CD4-positive, alpha-beta T cell treated with Interleukin-10 for 1 hour (primary cell): ENCODE measurements at places on chromosomes 3 and 15.

- no peak for DNase-seq
Measured at GRCh38 chr3:13770170-13771169, 109.4 kb downstream of the WNT7A start.

DNA sequence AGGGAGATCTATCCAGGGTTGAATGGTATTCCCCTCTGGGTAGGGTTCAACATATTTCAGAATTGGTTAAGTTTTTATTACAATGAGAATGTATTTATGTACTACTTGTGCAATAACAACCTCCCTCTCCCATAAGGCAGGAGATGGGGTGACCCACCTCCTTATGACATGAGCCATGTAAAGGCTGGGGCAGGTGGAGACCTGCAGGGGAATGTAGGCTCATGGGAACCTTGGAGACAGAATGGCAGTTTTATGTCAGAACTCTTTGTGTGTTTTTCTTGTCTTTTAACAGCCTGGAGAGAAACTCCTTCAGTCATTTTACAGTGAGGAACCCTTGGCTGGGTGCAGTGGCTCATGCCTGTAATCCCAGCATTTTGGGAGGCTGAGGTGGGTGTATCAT lies 24.6 kb upstream of the INSYN1 start:
- no peak for DNase-seq

GRCh38 chr3:169147238-169148008 lies 516.1 kb downstream of the MECOM start:
- no peak for DNase-seq

- DNase-seq = no peak
Measured at GRCh38 chr15:89828281-89829145, 13.9 kb upstream of the ANPEP start.

- no peak for DNase-seq
Measured at GRCh38 chr3:131803113-131803512, 231.7 kb downstream of the CPNE4 start.

DNA sequence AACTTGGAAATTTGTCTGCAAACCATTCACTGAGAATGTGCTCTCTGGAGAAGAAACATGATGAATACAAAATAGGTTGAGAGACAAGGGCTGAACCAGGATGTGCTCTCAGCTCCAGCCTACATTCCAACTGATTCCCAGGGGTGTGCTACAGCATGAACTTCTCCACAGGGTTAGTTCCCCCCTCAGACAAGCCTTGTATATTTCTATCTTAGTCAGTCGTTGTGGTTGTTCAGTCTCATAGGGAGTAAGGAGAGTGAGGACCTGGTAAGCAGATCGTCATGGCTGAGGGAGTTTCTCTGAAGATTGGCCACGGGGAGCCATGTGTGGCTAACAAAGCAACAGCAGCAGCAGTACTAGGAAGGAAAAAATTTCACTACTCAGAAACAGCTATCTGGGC lies 919.7 kb upstream of the CADM2 start:
- no peak for DNase-seq

DNA sequence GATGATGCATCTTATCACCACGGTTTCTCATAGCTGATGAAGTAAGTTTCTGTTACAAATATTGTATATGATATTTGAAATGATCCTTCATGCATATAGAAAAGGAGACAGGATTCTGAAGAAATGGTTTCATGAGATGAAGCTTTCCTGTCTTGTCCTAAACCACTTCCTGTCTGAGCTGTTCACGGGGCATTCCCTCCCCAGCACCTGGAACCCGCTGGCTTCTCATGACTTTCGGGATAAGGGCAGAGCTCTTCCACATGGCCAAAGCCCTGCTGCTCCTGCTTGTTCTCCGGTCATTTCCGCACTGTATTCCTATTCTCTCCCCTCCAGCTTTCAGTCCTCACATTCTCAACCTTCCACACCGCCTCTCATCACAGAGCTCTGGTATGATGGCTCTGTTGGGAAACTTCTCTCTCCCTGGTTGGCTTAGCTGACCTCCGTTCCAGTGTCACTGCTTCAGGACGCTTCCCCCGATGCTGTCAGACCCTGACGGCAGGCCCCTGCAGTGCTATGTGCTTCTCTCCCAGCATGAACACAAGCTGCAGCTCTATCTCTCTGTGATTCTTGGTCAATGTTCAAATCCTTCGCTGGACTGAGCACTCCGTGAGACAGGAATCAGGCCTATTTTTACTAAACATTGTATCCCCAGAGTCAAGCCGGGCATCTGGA lies 86.9 kb upstream of the HERC1 start:
- DNase-seq = no peak

GRCh38 chr15:77650265-77650664 lies 17.6 kb upstream of the LINGO1 start:
- no peak for DNase-seq

DNA sequence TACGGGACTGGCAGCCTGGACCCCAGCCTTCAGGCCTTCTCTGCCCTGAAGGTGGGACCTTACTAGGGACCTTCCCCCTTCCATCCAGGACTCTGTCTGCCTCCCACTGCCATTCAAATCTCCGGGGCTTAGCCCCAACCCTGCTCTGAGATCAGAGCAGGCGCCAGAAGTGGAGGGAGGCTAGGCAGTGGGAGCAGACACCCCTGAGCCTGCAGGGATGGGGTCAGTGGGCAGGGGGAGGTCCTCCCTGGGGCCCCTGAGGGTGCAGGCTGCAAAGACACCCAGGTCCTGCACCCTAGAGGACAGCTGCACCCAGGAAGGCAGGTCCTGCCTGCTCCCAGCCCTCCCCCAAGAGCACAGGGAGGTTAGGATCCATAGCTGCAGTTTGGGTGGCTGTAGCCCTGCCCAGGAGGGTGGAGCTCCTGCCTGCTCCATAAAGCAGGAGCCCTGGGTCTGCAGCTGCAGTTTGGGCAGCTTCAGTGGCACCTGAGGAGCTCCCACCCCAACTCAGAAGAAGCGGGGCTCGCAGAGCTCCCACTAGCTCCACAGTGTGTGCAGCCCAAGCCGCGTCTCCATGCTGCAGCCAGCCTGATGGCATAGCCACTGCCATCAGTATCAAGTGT lies 8.1 kb upstream of the POC1A start:
- no peak for DNase-seq

DNA sequence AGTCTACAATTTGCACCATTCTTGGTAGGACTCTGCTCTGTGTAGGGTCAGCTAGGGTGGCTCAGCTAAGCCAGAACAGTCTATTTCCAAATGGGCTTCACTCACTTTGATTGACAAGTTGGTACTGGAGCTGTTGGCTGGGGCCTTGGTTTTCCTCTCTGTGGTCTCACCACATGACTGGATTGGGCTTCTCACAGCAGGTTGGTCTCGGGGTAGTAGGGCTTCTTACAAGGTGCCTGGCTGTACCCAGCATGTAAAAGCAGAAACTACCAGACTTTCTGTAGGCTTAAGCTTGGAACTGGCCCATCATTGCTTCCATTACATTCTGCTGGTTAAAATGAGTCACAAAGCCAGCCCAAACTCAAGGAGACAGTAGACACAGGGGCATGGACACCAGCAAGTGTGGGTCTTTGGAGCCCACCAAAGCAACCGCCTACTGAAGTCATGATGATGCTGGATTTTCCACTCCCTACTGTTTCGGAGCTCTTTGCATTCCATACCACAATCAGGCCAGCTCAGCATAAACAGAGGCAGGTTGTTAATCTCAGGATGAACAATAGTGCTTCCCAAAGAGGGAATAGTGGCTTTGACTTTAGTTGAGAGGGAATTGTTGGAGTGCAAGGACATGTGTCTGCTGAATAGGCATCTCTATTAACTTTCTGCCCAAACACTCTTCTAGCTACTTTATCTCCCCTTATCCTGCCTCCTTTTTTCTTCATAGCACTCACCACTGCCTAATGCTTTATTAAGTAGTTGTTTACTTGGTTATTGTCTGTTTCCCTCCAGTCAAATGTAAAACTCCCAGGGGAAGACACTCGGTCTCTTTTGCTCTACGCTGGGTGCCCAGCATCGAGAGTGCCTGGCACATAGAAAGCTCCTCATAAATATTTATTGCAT lies 78.0 kb upstream of the RARB start:
- DNase-seq = no peak

DNA sequence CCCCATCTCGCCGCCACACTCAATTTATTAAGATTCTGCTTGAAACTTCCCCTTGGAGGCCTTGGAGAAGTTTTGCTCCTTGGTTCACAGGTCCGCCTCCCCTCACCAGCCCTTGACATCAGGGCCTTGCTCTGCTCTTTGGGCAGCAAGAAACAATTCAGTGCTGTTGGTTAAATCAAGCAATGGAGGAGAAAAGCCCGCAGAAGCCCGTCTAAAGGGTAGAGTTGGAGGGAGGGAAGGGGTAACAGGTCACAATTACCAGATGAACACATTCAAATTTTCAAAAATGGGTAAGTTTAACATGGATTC lies 429 bp downstream of the PARP9 start:
- peak; percentile 26 for DNase-seq

DNA sequence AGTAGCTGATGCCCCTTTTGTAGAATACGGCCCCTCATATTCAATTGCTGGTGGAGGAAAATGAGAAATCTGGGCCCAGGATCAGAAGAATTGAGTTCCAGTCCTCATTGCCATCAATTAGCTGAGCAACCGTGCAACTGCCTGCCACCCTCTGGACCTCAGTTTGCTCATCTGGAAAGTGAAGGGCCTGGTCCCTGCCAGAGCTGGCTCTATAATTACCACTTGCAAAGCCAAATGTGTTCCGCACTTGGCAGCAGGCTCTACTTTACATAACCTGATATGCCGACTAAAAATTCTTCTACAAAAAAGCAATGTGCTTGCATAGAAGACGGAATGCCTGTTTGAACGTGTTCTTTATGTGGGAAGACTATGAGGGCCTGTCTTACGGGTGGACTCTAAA lies 8.6 kb upstream of the ITGB5 start:
- no peak for DNase-seq

GRCh38 chr3:195196266-195196665 lies 74.7 kb downstream of the XXYLT1 start:
- no peak for DNase-seq

GRCh38 chr15:80825361-80826030 lies 46.3 kb downstream of the CEMIP start:
- DNase-seq = no peak

DNA sequence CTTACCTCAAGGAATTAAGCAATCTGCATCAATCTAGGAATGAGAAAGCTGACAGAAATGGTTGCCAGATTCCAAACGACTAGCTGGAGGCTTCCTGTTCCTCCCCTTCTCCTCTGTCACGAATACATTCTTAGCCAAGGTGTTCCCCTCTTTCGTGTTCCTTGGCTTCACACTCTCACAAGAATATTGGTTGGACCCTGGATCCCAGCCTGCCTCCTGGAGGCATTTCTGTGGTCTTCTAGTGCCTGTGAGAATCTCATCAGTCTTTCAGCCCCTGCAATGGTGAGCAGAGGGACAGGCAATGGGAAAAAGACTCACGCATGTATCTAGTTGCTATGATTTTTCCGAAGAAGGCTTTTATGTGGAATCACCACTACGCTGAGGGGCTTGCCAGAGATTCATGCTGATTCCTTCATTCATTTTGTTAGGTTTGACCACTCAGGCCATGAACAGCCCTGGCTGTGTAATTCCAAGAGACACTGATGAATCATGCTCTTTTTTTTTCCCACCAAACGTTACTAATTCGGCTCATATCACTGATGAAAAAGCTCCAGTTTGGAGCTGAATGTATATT lies 1.6 kb upstream of the P3H2 start:
- DNase-seq = no peak

DNA sequence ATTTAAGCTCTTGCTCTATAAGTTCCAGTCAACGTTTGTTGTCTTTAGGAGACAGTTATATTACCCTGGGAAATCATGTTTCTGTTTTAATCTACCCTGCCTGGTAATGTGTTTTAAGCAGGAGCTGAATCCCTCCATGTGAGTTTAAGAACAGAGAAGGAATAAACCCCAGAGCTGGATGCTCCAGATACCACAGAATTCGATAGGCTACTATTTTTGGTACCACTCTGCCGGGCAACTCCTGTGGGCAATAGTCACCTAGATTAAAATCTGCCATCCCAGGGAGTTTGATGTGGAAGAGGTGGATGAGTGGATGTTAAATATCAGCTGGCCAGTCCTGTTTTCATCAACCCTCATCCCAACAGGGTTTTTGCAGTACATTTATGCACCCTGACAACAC lies 20.4 kb downstream of the NUDT16 start:
- no peak for DNase-seq

DNA sequence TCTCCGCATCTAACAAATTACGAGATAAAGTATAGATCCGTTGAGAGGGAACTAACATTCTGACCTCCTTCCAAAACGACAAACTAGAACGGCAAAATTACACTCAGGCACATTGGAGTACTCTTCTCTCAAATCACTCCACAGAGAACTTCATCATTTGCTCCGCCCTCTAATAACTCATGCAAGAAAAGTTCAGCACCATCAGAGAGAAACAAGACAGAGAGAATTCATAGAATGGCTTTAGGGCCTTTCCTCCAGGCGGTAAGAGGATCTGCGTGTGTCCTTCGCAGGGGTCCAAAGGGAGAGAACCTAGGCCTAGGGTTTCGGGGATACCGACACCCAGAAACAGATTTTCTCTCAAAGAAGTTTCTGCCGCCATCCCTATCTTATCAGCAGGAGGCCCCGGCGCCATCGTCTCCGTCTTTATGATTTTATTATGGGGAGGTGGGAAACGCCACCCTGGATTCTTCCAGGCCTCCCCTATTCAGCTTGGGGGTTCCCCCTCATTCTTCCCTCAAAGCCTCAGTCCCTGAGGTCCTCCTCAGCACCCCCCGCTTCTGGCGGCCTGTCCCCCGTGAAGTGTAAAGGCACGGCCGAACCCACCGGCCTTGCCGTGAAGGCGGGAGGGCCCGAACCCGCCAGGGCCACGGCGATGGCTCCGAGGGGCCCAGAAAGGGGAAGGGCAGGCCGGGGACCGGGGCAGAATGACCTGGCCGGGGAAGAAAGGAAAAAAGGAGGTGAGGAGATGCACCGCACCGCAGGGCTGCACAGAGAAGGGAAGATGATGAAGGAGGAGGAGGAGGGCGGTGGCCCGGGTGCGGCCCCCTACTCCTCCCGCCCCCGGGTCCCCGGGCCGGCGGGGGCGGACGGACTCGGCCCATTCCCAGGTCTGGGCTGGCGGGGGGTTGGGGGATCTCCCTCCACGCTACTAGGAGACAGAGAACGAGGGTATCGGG lies 768 bp downstream of the UBXN7 start:
- peak; percentile 44 for DNase-seq

GRCh38 chr3:195143221-195143620 lies 127.7 kb downstream of the XXYLT1 start:
- DNase-seq = no peak

DNA sequence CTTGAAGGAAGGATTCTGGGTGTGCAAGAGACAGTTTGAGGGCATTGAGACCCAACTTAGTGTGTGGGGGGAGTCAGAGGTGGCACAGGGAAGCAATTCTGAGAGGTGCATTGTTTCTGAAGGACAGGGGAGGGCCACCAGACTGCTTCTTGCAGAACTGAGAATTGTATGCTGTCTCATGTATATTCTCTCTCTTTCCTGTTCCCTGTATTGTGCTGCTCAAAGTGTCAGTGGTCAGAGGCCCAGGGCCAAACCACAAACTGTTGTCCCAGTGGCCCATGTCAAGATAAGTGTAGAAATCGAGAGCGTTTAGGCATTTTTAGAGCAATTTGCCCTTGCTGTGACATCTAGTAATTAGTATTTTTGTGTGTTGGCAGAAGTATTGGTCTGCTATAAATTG lies 567.1 kb downstream of the EDEM1 start:
- DNase-seq = no peak

- DNase-seq = no peak
Measured at GRCh38 chr15:26023231-26023630, 160.1 kb upstream of the ATP10A start.
